ENCODE measurements at places on chromosomes 16 and 17.
A peak's percentile ranks its signal among the peaks of the same experiment; 100 is the strongest.

GRCh38 chr17:29590411-29591145 is 1.1 kb upstream of the GIT1 start:
- DNase-seq = peak; percentile 91

- DNase-seq = no peak
Observed at GRCh38 chr16:48499923-48500381, 110.0 kb downstream of the N4BP1 start.

- DNase-seq = peak; percentile 92
Observed at GRCh38 chr17:4881761-4882555, 17.4 kb upstream of the C17orf107 start.

GRCh38 chr17:34319039-34319483 is at the start of gene CCL8:
TSS of gene CCL8 (plus strand) at chr17:34319435. CDS start at chr17:34319502, 67 bp downstream.
- no peak for DNase-seq

- no peak for DNase-seq
Observed at GRCh38 chr16:63223851-63224250, 1187.6 kb upstream of the CDH8 start.

DNA sequence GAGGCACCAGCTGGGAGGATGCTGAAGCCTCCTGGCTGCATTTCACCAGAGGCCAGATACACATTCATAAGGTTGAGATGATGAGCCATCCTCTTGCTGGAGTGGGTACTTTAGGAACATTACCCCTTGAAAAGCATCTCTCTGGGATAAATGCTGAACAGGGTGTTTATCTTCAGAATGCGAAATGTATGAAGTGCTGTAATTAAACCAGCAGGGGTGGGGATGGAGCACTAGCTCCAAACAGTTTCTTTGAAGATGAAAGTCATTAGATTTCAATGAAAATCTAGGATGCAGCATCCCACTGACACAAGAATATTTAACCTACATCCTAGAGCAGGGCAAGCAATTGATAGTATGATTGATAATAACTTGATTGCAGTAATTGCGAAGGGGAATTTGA is 158.1 kb downstream of the CYLD start:
- DNase-seq = no peak

DNA sequence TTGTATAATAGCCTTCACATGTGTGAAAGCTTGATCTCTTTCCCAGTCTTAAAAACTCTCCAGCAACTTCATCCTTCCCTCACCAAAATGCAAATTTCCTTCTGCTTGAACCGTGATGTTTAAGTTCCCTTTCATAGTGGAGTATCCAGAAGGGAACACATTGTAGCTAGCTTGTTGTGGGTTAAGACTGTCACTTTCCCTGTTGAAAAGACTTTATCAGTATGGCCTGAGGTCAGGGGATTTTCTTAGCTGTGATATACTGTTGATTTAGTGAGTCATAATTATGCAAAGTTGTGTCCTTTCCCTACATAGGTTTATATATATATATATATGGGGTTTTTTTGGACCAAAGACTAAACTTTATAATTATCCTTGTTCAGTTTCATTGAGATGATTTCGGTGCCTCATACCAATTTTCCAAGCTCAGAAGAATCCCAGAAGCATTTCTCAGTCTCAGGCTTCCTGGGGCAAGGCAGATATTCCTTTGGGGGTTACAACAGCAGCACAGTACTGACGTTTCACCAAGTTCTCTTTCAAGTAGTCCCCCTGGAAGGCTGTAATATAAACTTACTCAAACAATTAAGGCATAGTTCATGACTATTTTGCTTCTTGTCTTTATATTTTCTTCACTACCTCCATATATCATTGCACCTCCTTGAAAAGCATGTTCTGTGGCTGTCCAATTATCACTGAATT is 35.7 kb downstream of the ESRP2 start:
- no peak for DNase-seq

- DNase-seq = no peak
Observed at GRCh38 chr17:6555331-6556120, 829 bp downstream of the PITPNM3 start.

DNA sequence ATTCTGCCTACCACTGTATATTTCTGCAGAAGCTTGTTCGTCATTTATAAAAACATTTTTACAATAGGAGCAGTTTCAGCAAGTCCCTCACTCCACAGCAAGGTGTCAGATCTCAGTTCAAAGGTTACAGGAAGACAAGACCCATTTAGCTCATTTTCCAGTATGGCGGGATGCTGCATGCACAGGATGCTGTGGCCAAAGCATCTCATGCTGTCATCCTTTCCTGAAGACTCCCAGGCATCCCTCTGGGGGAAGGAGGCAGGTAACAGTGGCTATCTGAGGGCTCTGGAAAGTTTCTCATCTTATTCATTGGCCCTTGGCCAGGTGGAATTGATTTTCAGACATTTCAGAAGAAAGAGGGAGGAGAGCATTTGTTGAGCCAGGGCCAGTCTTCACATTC is 539.3 kb upstream of the CDH5 start:
- DNase-seq = no peak

DNA sequence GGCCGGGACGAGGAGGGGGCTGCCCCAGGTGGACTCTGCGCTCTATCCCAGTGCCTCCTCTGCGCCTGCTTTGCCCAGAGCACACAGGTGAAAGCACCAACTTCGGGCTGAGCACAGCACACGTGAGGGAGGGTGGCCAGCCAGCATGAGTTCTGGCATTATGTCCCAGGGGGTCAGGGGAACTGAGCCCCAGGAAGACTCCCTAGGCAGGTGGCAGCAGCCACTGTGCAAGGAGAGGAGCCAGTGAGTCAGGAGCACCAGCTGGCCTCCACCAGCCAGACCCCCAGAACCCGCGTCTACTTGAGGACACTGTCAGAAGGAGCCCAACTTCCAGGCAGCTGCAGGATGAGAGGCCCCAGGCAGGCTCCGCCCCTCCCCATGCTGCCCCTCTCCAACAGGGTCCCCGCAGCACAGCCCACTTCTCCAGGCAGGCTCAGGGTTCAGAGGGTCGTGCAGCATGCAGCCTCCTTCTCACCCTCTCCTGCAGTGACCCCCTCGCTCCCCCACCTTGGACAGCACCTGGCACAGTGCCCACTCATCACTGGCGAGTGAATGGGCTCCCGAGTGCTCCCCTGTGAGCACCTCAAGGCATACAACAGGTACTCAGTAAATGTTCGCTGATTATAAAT is 44.2 kb upstream of the RASD1 start:
- no peak for DNase-seq

GRCh38 chr17:18332909-18333489 is 17.9 kb downstream of the SMCR8 start:
- no peak for DNase-seq

DNA sequence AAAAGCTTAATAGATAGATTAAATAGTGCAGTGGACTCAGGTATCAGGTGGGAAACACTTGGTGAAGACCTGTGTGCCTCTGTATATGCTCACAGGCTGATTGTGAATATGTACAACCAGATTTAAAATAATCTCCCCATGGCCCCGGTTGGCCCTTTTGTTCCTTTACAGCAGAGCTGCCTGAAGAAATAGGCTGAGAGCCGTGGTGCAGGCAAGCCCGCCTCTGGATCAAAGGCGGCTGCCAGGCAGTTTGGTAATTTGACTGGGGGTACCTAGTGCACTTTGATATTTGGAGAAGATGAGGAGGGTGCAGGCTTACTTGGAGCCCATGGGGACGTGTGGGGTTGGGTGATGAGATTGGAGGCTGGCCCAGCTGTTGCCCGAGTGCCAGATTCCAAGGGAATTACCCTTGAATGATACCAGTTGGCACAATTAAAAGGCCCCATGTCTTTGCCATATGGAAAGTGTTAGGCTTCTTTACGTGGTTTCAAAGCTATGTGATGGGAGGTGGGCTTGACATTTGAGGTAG is 5.0 kb downstream of the NKD1 start:
- no peak for DNase-seq

DNA sequence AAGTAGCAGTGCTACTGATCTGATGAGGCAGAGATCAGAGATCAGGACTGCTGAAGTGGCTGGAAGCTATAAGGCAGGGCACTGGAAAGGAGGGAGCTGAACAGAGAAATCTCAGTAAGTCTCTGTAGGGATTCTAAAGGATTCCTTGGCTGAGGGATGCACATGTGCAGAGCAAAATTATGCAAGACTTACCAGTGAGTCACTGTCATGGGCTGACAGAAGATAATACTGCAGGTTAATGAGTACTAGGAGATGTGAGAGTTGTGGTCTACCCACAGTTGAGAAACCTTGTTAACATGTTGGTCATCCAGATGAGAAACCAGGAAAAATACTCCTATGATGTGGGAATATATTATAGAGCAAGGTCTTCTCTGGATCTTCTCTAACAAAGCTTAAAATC is 378.1 kb downstream of the HAPSTR1 start:
- DNase-seq = no peak

DNA sequence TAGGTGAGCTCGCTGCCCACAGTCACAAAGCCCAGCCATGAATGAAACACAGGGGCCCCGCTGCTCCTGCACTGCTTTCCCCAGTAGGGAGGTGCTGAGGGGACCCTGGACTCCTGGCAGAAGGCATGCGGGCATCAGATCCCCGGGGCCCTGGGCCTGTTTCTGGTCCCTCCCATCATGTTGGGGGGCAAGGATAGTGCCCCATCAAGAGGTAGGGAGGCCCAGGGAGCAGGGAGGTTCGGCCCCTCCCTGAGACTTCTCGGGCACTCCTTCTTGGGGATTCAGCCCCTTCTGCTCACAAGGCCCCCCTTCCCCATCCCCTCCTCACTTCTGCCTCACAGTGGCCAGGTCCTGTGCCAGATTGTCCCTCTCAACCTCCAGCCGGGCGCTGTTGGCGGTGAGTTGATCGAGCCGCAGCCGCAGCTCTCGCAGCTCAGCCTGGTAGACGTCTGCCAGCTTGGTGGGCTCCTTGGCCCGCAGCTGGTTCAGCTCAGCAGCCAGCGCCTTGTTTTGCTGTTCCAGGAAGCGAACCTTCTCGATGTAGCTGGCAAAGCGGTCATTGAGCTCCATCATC is 515 bp downstream of the GFAP start:
- no peak for DNase-seq

- DNase-seq = peak; percentile 7
Observed at GRCh38 chr16:58732545-58733247, 1.4 kb downstream of the GOT2 start.

DNA sequence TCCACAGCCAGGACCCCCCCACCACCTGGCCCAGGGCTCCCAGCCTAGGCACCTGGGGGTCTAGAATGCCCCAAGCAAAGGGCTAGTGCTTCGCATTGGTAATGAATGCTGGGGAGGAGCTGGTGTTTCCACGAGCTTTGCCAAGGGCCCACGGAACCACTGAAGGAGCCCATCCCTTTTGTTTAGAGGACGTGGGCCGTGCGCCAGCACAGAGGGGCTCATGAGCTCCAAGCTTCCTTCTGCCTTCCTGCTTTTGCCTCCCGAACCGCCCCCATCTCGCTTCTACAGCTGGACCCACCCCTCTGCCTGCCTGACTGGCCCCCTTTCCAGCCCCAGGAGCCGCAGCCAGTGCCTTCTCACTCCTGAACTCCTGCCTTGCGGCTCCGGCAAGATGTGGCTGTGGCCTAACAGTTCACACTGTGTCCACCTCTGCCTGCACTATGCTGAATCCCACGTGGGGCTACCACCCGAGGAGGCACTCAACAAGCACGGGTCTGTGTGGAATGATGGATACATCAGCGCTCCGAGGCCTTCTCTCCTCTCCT is 31.8 kb upstream of the RASD1 start:
- no peak for DNase-seq

- no peak for DNase-seq
Observed at GRCh38 chr17:11252146-11252545, 11.1 kb downstream of the SHISA6 start.

DNA sequence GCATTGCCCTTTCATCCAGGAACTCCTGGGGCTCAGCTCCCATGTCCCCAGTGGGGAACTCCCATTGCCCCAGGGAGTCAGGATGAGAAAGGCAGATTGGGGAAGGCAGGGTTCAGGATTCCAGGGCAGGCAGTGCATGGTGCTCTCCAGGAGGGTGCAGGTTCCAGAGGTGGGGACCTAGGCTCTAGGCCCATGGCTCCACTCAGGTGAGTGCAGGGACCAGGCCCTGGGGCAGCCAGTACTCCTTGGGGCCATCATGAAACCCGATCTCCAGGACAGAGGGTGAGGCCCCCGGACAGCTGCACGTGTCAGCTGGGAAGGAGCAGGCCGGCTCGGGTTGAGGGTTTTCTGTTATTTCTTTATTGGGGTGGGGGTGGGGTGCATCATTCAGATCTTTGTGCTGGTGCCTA is 1.3 kb upstream of the MTSS2 start:
- no peak for DNase-seq

- no peak for DNase-seq
Observed at GRCh38 chr17:40608061-40608581, 39.5 kb downstream of the SMARCE1 start.

DNA sequence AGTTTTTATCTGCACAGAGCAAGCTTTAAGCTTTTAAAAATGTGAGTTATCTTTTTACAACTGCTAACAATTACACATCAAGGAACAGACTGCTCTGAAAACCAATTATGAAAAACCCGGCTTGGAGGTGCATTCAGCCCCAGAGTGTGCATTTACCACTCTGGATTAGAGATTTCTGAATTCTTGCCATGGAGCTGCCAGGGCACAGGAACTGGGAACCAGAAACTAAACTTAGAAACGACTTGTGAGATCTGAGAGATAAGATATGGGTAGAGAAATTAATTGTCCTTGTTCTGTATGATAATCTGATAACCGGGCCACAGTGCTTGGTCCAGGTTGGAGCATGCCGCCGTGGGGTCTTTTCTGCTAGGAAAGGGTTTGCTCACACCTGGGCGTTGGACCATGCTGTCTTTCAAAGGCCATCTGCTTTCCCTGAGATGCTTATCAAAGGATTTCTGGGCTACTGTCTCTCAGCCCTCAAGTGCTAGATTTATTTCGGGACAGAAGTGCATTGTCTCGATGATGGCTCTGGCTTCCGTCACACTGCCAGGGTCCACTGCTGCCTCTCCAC is 210.0 kb downstream of the MAF start:
- no peak for DNase-seq

- no peak for DNase-seq
Observed at GRCh38 chr16:66554495-66554894, 2.1 kb downstream of the CKLF start.

DNA sequence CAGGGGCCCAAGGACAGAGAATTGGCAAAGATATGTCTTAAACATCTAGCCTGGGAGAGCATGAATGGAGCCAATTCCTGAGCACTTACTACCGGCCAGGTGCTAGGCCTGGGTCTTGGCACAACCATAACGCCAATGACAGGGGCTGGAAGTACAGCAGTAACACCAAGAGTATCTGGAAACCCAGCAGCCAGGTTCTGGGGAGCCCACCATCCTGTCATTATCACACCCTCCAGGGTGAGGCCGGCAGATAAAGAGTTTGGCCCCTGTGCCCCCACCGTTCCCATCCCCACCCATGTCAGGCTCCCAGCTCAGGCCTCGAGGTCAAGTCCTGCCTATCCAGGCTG is 508 bp upstream of the TMC8 start:
- no peak for DNase-seq

DNA sequence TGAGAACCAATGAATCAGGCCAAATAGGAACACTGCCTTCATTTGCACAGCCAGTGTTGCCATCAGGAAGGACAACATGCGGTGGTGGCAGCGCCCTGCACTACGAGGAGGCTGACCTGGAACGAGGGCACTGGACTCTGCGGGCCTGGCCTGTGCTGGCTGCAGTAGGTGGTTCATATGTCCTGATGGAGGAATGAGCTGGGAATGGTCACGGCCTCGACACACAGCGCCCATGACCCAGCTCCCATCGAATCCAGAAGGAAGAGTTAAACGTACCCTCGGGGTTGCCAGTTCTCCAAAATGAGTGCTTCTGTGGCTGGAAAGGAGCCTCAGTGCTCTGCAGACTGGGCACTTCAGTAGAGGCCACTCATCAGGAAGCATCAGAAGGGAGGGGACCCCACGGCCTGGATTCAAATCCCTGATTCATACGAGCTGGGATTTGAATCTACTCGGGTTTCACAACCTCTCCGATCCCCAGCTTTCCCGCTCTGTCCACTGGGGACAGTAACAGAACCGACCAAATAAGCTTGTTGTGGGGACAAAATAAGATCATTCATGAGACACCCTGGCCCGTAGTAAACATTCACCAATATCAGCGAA is 85.5 kb downstream of the ZDHHC7 start:
- DNase-seq = no peak
